Activated CD4-positive, CD25-positive, alpha-beta regulatory T cell (primary cell): ENCODE measurements at places on chromosomes 5 and 9.

GRCh38 chr9:21803649-21804048 is 1.2 kb downstream of the MTAP start:
- DNase-seq, result no peak

- no peak for DNase-seq
Measured at GRCh38 chr9:34573599-34574325, 15.8 kb downstream of the CNTFR start.

- DNase-seq, result no peak
Measured at GRCh38 chr5:7592910-7593309, 197.0 kb downstream of the ADCY2 start.

- no peak for DNase-seq
Measured at GRCh38 chr5:92761585-92761984, 819.4 kb downstream of the NR2F1-AS1 start.

DNA sequence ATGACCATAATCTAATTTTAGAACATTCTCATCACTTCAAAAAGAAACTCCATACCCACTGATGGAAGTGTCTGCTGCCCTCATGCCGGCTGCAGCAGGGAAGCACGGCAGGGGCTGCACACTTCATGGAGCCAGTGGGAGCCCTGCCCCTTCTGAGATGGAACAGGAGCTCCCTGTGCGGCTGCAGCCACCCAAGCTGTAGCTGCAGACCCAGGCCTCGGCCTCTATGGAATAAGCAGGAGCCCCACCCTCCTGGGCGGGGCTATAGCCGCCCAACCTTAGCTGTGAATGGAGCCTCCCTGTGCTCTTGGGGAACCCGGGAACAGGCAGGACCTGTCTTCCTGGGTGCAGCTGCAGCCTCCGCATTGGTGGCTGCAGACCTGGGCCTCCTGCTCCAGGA is 128.5 kb downstream of the NUDT12 start:
- no peak for DNase-seq

DNA sequence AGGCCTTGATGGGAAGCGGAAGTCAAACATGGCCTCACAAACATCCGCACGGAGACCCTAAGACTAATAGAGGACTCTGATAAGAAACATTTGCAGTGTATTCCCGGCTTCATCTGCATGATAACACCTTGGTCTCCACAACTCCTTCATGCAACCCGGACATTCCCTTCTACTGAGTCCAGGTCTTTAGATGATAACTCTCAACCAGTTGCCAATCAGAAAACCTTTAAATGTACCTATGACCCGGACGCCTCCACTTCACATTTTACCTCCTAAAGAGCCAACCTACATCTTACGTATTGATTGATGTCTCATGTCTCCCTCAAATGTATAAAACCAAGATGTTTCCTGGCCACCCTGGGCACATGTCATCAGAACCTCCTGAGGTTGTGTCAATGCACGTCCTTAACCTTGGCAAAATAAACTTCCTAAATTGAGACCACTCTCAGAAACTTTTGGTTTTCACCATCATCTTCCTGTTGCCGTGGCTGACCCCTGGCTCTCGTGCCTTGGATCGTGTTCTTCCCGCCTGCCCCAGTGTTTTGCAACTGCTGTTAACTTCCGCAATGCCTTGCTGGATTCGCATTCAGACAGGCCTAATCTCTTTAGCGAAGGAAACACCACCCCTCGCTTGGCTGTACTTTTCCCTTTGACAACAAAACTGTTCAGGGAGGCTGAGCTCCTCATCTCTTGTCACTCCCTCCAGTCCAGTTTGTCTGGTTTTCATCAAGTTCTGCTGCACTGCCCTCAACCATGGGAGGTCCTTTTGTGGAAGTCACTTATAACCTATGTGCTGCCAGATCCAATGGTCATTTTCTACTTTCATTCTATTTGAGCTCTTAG is 1.1 kb upstream of the DAP start:
- DNase-seq, result no peak

- DNase-seq, result no peak
Measured at GRCh38 chr5:116371935-116372334, 202.7 kb downstream of the SEMA6A start.

DNA sequence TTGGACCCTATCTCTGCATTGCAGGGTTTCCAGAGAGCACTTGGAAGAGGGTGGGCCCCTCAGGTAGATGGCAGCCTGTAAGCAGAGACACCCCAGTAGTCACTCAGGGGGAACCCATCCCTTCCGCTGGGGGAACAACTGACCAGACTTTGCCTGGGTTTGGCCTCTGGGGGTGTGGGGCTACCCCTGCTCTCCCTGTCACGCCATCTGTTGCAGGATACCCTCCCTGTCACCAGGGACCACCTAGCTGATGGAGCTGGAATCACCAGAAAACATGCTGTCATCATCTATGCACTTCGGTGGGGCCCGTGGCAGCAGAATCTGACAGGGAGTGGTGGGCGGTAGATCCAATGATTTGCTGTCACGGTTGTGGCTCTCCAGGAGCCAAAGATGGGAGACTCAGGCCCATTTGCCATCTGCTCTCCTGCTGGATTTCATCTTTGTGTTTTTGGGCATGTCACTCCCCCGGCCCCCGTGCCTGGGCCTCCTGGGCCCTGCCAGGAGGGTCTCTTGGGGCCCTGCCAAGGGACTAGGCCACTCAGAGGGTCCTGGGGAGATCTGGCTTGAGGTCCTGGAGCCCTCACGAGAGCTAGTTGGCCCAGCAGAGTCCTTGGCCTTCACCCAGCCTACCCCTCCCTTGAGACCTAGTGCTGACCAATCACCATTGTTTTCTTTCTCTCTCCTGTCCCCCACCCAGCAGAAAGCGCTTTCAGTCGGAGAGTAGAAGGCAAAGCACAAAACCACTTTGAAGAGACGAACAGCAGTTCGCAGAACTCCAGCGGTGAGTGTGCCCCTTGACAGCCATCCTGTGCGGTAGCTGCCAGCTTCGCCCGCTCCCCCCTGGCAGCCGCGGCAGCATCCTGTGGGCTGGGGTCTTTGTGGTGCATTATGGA is 45.9 kb downstream of the AMBP start:
- DNase-seq, result no peak

- DNase-seq, result no peak
Measured at GRCh38 chr9:117523531-117524153, 108.8 kb upstream of the ASTN2 start.
